Activated naive CD4-positive, alpha-beta T cell treated with anti-CD3 and anti-CD28 coated beads for 36 hours (primary cell): ENCODE measurements at places on chromosomes 7 and 10. TPM values are rescaled to one million over a fixed set of nuclear protein-coding genes. Genes with fewer than 3 reads are reported as not detected.

GRCh38 chr10:71496927-71497762 lies 100.4 kb downstream of the CDH23 start:
- no peak for DNase-seq

DNA sequence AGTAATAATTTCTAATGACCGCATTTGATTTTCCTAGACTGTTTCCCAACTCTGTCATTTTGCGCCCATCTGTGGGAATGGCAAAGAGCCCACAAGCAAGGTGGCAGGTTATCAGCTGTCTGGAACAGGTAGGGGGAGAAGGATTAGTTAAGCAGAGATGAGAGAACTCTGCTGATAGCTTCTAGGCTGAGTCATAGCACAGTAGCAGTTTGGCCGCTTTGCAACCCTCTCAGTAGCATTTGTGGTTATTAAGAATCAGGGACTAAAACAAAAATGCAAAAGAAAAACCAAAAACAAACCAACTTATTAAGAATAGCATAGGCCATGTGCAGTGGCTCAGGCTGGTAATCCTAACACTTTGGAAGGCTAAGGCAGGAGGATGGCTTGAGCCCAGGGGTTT lies 602.7 kb upstream of the SORCS1 start:
- DNase-seq = no peak

Gene ZNF727
- 0.52 TPM for total RNA-seq

GRCh38 chr10:23834091-23834490 lies 374.8 kb upstream of the KIAA1217 start:
- no peak for DNase-seq

GRCh38 chr7:144812379-144813283 lies 23.2 kb downstream of the TPK1 start:
- DNase-seq = peak; percentile 70

DNA sequence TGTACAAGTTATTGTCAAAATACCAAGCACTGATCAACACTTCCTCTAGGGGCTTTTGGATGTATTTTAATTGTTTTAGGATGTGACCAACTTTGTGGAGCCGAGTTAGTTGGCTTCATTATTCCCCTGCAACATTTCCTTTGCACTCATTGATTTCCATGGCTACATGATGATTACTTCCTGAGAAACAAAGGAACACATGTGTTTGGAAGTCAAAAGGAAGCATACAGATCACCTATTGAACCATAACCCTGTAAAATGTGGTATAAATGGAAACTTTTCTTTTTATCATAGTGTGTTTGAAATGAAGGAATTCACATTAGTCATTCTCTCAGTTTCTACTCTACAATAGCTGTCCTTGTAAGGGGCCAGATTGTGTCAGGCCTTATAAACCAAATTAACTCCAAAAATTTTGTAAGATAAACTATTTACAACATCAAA lies 32.2 kb upstream of the EXOC6 start:
- DNase-seq = no peak

DNA sequence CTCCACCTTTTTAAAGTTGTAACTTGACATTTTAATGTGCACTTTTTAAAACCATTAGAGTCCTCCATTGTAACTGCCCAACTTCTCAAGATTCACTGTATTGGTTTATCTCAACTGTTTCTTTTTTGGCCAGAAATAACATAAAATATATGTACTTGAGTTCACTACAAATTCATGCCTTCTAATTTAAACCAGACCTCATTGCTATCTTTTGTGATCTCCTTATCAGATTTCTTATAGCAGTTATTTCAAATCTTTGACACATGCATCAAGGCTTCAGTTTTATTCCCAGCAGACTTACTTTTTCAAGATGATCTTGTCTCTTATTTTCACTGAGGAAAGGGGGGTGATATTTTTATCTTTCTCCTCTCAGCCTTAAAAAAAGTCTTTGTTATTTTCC lies 154.3 kb downstream of the PHF14 start:
- DNase-seq = no peak

GRCh38 chr7:157560258-157560654 lies 223.5 kb downstream of the DNAJB6 start:
- no peak for DNase-seq

GRCh38 chr7:73718905-73719805 lies at the start of gene STX1A:
Gene STX1A, minus strand, starts transcription at chr7:73719669. Its CDS starts 38 bp downstream, at chr7:73719631.
- peak; percentile 69 for DNase-seq

Gene ATAD1
- total RNA-seq = 53.7 TPM
